Cortex of kidney (tissue), 1 donor: ENCODE measurements at places on chromosomes 2 and 18.

GRCh38 chr18:44039826-44040225 is 640.9 kb upstream of the SETBP1 start:
- no peak for DNase-seq

GRCh38 chr18:73908323-73908722 is 239.3 kb downstream of the FBXO15 start:
- no peak for DNase-seq

- no peak for DNase-seq
Measured at GRCh38 chr2:195863564-195863963, 205.1 kb downstream of the DNAH7 start.

DNA sequence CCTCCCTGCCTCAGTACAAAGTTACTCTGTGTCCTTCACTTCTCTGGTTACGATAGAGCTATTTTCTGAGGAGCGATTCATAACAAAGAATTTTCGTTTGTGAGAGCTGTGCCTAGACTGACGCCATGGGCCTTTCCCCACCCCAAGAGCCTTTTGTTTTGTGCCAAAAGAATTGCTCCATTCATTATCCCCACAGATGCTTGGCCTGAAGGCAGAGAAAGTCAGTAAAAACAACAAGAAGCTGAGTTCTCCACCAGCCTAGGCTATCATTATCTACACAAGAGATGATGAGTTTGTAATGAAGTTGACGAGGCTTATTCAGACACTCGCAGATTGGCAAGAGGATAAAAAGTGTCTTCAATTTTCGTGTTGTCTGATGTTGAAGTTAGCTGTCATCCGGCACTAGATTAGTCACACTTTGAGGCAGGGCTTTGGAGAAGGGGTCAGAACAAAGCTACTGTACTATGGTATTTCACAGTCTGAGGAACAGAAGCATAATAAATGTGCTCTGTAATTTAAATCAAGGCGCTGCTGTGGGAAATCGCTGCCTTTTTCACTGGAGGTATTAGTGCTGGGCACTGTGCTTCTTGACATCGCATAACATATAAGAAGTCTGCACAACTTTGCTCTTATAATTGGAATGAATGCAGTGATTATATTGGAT is 278.4 kb upstream of the FIGN start:
- no peak for DNase-seq

DNA sequence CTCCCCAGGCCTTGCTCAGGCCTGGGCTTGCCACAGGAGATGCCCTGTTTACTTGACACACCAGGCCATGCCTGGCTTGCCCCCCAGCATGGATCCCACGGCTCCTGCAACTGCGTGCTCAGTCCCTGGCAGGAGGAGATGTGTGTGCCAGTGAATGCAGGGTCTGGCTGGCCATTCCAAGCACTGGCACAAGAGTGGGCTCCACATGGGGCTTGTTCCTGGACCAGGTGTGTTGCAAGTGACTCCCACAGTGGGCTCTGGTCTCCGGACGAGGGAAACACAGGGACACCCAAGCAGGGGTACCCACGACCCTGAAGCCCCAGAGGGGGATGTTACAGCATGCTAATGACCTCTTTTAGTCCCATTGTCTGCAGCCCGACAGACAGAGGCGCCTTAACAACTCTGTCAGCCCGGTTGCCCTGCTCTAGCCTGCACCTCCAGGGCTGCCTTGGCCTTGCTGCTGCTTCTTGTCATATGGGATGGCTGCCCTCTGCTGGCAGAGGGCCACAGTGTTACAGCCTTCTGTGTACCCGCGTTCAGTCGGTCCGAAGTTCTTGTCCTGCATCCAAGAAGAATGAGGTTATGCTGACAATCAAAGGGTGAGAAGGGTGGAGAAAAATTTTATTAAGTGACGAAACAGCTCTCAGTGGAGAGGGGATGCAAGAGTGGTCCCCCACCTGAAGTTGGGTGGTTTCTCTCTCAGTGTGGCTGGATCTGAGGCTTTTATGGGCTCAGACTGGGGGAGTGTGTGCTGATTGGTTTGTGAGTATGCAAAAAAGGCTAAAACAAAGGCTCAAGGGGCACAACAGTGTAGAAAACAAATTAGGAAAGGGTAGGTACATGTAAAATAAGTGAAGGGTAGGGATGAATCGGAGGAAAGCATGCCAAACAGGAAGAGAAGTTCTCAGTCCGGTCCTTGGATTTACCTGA is 180.4 kb downstream of the MBD5 start:
- DNase-seq = no peak

GRCh38 chr2:31060397-31060796 is 77.8 kb downstream of the GALNT14 start:
- DNase-seq = no peak

DNA sequence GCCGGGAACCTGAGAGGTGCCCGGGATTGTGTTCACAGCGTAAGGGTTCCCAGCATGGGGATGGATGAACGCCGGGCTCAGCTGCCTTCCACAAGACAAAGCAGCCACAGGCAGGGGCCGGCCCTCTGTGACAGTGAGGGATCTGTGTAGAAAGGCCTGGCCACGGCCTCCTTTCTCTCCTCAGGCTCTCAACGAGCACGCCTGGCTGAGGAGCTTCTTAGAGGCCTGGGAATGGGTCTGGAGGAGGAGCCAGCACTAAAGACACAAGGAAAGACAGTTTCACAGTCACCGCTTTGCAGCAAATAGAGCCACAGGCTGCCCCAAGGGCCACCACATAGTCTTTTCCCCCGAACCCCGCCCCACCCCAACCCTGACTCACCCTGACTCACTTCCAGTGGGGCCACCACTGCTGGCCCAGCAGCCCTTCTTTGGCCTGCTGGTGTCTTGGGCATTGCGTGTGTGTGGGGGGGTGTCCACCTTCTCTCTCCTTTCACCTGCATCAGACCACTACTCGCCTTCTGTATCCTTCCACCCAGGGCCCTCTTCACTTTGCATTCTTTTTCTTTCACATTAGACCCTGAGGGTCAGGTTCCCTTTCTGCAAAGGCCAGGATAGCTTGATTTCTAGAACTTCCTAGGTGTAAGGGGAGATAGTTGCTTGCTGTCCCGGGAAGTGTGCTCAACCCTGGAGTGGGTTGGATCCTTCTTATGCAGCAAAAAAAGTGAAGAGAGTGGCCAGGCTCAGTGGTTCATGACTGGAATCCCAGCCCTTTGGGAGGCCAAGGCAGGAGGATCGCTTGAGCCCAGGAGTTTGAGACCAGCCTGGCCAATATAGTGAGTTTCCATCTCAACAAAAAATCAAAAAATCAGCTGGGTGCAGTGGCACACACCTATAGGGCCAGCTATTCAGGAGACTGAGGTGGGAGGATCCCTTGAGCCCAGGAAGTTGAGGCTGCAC is 19.3 kb upstream of the HPCAL1 start:
- no peak for DNase-seq

DNA sequence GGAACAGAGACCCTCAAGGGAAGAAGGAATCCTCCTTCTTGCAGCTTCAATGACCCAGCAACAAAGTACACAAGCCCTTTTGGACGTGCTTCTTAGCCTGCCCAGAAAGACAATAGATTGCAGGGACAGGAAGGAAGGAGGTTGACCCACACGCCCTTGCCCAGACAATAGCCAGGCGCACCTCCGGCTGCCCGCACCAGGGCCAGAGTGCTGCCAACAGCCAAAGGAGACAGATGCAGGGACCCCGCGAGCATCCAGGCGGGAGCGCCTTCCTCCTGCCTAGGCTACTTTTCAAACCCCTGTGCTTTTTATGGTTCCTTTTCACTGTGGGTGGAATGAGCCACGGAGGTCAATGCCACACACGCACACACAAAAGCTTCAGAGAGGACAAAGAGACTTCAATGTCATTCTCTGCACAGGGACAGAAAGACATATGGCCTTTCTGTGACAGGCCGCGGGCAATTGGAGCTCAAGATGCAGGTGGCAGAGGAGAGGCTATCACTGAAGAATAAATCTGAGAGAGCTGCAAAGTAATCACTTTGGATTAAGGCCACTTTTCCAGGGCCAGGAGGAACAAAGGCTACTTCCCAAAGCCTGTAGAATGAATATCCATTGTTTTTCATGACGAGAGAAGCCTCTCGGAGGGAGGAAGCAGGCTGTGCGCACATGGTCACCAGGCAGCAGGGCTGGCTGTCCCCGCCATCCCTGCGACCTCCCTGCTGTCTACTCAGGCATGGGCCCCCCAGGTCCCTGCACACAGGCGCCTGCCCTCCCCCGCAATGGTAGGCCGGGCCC is 300.6 kb downstream of the EIPR1 start:
- no peak for DNase-seq

DNA sequence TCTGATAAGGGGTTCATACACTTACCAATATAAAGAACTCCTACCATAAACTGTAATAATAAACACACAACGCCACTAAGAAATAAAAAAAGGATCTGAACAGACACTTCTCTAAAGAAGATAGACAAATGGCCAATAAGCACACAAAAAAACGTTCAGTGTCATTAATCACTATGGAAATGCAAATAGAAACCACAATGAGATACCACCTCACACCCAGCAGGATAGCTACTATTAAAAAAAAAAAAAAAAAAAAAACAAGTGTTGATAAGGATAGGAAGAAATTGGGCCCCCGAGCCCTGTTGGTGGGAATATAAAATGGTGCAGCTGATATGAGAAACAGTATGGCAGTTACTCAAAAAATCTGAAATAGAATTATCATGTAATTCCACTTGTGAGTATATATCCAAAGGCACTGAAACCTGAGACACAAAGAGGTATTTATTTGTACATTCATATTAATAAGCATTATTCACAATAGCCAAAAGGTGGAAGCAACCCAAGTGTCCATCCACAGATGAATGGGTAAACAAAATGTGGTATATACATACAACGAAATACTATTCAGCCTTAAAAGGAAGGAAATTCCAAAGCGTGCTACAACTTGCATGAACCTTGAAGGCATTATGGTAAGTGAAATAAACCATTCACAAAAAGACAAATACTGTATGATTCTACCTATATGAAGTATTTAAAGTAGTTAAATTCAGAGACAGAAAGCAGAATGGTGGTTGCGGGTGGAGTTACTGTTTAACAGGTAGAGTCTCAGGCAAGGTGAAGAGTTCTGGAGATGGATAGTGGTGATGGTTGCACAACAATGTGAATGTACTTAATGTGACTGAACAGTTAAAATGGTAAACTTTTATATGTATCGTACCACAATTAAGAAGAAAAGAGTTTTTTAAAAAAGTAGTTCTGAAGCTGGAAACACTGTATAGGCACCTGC is 17.9 kb downstream of the REV1 start:
- DNase-seq = no peak

GRCh38 chr2:20209373-20210109 is 15.4 kb downstream of the SDC1 start:
- no peak for DNase-seq

- no peak for DNase-seq
Measured at GRCh38 chr2:220282236-220282635, 654.8 kb downstream of the SLC4A3 start.

DNA sequence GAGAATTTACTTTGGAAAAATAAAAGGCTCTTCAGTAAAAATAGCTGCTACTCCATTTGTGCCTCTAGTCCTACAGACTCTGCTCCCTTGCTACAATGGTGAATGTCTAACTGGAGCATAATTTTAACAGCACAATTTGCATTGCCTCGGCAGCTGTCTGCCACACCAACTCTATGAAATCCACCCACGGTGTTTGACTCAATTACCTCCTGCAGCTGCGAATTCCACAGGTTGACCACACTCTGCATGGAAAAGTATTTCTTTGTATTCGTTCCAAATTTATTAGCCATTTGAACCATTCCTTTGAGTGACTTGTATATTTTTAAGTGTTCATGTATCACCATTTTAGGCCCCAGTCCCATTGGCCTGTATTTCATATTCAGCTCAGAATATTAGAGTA is 182.1 kb upstream of the CCDC68 start:
- no peak for DNase-seq

DNA sequence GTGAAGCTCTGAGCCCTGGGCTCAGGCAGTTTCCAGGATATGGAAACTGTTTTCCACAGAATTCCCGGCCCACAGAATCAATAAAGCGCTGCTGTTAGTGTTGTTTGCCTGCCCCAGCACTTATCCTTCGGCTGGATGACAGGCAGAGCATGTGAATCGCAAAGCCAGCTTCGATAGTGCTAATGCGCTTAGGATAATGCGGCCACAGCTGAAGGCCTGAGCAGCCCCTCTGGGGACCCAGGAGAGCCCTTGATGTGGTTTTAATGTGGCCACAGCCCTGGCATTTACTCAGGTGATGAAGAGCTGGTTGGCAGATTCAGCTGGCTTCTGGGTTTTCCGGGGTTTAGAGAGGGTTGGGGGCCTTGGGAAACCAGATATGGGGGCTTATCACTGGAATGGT is 23.7 kb downstream of the PCARE start:
- no peak for DNase-seq

GRCh38 chr2:112880091-112880531 is 30.9 kb upstream of the IL37 start:
- DNase-seq = no peak

DNA sequence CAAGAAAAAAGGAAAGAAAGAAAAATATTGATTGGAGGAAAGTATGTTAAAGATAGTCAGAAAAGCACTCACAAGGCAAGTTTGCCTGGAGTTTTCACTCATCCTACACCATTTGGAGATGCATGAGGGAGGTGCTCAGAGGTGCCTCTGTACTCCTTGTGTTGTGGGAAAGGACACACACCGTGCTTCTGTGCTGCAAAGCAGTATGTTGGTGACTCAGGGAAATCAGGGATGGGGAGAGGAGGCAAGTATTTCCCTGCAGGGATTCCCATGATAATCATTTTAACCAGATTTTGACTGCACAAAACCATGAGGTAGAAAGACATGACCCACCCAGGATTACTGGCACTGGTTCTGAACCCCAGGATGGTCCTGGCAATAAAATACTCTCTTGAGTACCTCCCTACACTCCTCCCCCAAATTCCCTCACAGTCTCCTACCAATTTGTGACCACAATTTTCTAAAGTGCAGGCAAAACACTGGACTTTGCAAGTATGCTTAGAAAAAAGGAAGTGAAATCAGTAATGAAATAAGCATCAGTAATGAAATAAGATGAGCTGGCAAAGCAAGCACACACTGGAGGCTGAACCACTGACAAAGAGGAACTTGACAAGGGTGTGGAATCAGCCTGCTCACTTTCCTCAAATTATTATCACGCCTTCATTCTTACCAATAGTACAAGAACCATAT is 155.5 kb upstream of the ACVR2A start:
- DNase-seq = no peak

DNA sequence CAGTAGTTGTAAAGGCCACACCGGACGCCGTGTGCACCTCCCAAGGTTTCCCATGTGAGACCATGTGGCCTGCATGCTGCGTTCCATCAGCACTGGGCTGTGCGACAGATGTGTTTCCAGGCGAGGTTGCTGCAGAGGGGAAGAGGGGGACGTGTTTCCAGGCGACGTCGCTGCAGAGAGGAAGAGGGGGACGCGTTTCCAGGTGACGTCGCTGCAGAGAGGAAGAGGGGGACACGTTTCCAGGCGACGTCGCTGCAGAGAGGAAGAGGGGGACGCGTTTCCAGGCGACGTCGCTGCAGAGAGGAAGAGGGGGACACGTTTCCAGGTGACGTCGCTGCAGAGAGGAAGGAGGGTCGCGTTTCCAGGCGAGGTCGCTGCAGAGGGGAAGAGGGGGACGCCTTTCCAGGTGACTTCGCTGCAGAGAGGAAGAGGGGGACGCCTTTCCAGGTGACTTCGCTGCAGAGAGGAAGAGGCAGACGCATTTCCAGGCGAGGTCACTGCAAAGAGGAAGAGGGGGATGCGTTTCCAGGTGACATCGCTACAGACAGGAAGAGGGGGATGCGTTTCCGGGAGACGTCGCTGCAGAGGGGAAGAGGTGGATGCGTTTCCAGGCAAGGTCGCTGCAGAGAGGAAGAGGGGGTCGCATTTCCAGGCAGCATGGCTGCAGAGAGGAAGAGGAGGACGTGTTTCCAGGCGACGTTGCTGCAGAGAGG is 24.5 kb downstream of the NFATC1 start:
- DNase-seq = no peak
